ENCODE measurements at places on chromosomes 7 and 10.

GRCh38 chr7:26073041-26073440 lies 79.0 kb upstream of the NFE2L3 start:
- DNase-seq = no peak

GRCh38 chr10:47094126-47094525 lies 182.9 kb downstream of the PTPN20 start:
- no peak for DNase-seq

- DNase-seq = no peak
Observed at GRCh38 chr7:90869335-90869734, 273.2 kb downstream of the CDK14 start.

DNA sequence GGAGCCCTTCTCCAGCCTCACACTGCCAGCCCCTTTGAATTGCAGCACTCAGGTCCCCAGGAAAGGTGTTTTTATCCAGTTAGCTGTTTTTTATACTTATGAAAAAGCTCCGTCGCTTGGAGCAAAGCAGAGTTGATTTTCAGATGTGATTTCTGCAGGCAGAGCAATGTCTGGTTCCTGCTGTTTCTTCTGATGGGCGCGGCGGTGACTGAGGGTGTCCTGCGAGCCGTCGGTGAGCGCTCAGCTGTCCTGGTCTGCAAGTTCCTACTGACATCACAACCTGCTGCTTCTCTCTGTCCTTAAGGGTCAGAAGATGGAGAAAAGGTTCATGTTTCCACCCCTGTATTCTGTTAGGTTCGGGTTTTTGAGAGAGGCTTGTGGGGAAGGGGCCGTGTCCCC lies 109.6 kb upstream of the FAM20C start:
- no peak for DNase-seq

- DNase-seq = no peak
Observed at GRCh38 chr7:151511946-151512345, 7.7 kb downstream of the RHEB start.

DNA sequence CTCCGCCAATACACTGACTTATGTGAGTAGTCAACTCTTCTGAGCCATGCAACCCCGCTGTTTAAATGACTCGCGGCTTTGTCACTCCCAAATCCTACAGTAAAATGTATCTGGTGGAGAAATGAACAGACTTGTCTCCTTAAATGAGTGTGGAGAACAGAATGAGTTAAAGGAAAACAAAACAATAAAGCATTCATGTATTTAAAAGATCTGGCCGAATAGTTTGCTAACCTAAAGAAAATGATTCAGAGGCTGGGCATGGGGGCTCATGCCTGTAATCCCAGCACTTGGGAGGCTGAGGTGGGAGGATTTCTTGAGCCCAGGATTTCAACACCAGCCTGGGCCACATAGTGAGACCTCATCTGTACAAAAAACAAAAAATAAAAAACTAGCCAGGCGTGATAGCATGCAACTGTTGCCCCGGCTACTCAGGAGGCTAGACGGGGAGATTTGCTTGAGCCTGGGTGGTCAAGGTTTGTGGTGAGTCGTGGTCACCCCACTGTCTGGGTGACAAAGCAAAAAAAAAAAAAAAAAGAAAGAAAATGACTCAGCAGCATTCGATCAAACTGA lies 86.5 kb upstream of the PFKP start:
- peak; percentile 99 for DNase-seq

DNA sequence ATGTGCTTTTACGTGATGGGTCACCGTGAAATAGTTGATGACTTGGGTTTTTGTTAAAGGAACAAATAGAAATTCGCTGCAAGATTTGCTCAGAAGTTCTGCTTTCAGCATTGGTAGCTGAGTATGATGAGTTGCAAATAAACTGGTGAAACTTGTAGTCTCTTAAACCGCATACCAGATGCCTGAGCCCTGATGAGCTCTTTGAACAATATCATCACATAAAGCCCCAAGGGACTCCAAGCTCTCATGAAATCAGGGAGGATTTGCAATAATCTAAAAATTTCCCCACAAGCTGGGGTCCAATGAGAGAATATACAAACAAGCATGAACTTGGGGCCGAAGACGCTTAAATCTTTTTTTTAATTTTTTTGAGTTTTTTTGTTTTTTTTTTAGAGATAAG lies 312.4 kb downstream of the CALN1 start:
- DNase-seq = no peak

DNA sequence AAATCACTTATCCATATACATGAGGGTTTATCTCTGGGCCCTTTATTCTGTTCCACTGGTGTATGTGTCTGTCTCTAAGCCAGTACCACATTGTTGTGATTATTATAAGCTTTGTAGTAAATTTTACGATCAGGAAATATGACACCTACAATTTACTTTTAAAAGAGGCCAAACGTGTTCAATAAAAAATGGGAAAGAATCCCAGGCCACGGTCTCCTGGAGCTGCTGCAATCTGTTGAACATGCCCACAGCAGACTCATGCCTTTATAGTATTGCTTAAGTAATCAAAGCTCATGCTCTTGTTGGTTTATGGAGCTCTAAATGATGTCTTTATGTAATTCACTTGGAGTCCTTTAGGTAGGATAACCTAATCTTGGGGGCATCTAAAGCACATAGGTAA lies 273.0 kb downstream of the ZMYND11 start:
- no peak for DNase-seq

- no peak for DNase-seq
Observed at GRCh38 chr10:133084491-133084890, 3.2 kb upstream of the ADGRA1 start.

GRCh38 chr7:78539825-78540224 lies 741.3 kb downstream of the PHTF2 start:
- DNase-seq = no peak

DNA sequence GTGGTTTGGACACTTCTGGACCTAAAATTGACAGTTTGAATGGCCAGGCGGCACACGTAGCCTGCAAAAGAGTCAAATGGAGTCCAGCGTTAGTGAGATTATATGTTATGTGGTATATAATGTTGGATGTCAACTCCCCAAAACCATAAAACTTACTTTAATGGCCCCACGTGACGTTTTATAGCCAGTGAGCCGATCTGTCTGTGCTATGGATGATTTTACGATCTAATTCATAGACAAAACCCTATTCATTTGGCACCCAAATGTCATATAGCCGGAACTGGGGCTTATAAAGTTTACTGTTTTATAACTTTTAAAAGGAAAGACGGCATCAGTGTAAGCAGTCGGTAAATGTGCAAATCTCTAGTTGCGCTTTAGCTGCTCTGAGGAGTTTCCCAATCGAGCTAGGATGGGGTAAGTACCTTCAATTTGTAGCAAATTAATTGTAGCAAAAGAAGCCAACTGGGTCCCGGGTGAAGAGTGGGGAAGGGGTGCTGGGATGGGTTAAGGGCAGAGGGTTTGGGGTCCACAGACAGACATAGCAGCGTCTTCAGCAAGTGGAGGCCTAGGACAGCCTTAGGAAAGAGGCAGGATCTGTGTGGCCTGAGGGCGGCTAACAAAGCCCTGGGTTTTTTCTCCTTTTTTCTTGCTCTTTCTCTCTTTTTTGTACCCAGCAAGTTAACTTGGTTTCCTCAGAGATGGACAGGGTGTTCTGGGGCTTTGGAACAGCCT lies 3.2 kb downstream of the HOXA5 start:
- no peak for DNase-seq

GRCh38 chr7:2482725-2483451 lies 6.7 kb upstream of the GRIFIN start:
- DNase-seq = no peak

- DNase-seq = no peak
Observed at GRCh38 chr10:28533186-28533564, 257 bp downstream of the WAC start.

DNA sequence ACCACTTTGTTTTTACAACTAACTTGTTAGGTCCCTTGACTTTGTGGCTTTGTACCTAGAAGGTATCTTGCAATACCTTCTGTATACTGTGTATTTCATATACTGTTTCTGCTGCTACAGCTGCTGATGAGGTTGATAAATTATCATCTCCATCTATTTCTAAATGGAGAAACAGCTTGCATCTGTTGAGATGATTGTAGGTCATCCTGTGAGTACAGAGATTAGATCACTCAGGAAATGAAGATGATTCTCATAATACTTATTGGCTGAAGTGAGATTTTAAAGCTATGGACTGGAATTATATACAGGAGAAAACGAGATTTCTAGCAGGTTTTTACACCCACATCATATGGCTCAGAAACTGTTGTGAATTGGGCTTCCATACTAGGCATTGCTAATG lies 280.5 kb downstream of the KCND2 start:
- no peak for DNase-seq

DNA sequence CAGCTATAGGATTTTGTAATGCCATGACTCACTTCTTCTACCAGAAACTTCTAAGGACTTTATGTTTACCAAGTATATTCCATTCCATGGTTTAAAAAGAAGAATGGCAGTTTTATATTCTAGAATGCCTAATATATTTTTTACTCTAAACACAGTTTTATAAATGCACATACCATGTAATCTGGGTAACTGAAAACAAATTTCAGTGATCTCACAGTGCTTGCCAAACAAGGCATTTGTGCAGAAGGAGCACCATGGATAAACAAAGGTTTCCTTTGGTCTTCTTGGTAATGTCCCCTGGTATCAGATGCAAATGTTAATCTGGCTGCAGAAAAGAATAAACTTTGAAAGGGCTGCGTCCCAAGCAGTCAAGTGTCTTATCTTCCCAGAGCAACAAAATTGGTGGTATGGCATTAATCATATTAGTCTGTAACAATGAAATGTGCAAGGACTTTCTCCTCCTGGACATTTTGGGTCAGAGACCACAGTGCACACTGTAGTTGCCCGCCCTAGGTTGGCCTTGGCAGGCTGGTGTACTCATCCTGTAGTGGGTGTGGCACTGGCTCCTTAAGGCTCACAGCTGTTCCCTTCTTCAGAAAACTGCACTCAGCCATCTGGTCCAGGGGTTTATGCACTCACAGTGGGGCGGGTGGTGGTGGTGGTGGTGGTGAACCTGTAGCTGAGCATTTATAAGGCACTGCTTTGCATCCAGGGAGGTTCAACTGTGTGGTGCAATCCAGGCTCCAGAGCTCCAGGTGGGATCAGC lies 56.7 kb downstream of the LAMB4 start:
- no peak for DNase-seq

GRCh38 chr10:131141207-131141606 lies 170.3 kb downstream of the TCERG1L start:
- DNase-seq = no peak

DNA sequence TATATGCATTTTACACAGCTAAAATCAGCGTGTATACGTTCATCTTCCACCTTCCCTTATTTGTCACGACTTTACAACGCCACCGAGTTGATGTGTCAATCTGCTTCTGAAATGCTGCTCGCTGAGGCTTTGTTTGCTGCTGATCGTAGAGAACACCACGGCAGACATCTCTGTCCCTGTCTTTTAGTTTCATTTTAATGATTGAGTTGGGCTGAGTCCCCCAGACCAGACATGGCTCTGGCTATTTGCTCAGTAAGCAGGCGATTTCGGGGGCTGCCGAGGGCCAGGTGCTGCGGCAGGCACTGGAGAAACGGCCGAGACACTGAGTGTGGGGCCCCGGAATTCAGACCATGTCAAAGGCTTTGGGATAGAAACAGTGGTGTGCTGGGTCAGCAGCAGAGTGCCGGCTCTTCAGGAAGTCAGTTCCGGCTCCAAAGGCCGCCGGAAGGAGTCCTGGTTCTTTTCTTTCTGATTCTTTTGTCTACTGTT lies 5.0 kb downstream of the LRRC27 start:
- no peak for DNase-seq

All from kidney glomerular epithelial cell (primary cell).